ENCODE measurements at places on chromosomes 11 and 22. TPM values are rescaled to one million over a fixed set of nuclear protein-coding genes. Genes with fewer than 3 reads are reported as not detected.

Gene P2RX6
- total RNA-seq, result 0.45 TPM

Gene PTPN5
- 0.07 TPM for total RNA-seq

Gene CXCR5
- total RNA-seq, result 0.07 TPM

Gene AHNAK
- total RNA-seq, result 305 TPM

Gene NCAM1
- 17.4 TPM for total RNA-seq

DNA sequence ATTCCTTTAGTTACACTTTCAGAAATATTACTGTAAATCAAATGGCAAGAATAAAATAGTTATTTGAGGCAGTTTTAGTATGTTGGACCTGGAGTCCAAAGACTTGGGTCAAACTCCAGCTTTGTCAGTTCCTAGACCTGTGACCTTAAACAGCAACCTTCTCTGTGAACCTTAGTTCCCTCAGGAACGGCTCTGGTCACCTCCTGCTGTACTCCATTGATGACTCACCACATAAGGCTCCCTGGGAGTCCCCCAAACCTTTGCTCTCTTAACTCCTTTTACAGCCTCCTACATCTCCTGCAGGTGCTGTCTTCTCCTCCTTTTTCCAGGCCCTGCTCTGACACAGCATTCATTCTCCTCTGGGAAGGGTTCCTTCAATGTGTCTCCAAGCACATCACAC lies 29.1 kb downstream of the LIMK2 start:
- peak; percentile 30 for DNase-seq
- no peak overlapping the region for H3K4me3 ChIP-seq
- peaks cover 54% of the 10 kb centered on the region for H3K4me1 ChIP-seq
- H3K27ac ChIP-seq, result peak overlapping the region; percentile 99

GRCh38 chr11:130715085-130715876 lies 201.0 kb downstream of the SNX19 start:
- DNase-seq, result no peak
- H3K27ac ChIP-seq, result no peak overlapping the region
- H3K4me1 ChIP-seq, result peaks cover 23% of the 10 kb centered on the region
- H3K27me3 ChIP-seq, result no peaks in the 10 kb centered on the region
- no peaks in the 10 kb centered on the region for H3K36me3 ChIP-seq

DNA sequence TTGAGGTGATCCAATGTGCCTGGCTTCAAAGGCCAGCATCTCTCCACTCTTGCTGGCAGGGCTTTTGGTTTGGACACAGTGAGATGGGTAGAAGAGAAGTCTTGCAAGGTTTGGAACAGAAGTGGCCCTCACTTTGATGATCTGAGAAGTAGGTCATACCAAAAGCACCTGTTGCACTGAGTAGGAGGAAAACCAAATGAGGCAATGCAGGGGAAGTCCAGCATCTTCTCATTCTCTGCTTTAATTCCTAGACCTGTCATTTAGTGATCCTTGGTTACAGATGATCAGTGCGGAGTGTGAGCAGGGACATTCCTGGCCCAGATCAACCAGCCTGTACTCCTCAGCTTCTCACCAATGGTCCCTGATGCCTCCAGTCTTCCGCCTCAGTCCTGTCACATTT lies 990.5 kb downstream of the OPCML start:
- DNase-seq, result no peak
- no peak overlapping the region for H3K27ac ChIP-seq
- H3K36me3 ChIP-seq, result no peaks in the 10 kb centered on the region
- no peaks in the 10 kb centered on the region for H3K4me1 ChIP-seq
- no peak overlapping the region for H3K4me3 ChIP-seq

- no peak overlapping the region for H3K27ac ChIP-seq
- no peaks in the 10 kb centered on the region for H3K36me3 ChIP-seq
- H3K4me1 ChIP-seq, result no peaks in the 10 kb centered on the region
- no peak for DNase-seq
- H3K4me3 ChIP-seq, result no peak overlapping the region
These were observed 100.0 kb downstream of the PAX6 start for GRCh38 chr11:31711137-31711536.

GRCh38 chr22:19959587-19960490 lies 18.2 kb upstream of the TXNRD2 start:
- H3K27me3 ChIP-seq, result no peaks in the 10 kb centered on the region
- no peak overlapping the region for H3K4me3 ChIP-seq
- peaks cover 27% of the 10 kb centered on the region for H3K4me1 ChIP-seq
- H3K36me3 ChIP-seq, result no peaks in the 10 kb centered on the region

DNA sequence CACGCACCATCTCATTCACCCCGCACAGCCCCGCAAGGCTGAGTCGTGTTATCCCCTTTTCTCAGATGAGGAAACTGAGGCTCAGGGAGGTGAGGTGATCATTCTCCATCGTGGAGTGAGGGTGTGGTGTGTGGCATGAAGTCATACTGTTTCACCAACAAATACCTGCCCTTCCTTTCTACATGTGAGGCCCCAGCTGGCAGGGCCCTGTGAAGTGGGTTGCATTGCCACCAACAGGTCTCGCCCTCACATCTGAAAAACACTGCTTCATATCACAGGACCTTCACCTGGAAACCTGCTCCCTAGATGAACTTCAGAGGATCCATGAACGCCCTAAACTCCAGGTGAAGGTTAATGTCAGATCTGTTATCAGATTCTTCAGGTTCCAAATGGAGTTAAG lies 4.3 kb downstream of the SSTR3 start:
- H3K27me3 ChIP-seq, result peaks cover 8% of the 10 kb centered on the region
- no peaks in the 10 kb centered on the region for H3K4me1 ChIP-seq
- no peaks in the 10 kb centered on the region for H3K36me3 ChIP-seq

GRCh38 chr11:45621588-45621987 lies 43.8 kb downstream of the CHST1 start:
- no peak for DNase-seq
- H3K27ac ChIP-seq, result no peak overlapping the region
- H3K4me1 ChIP-seq, result no peaks in the 10 kb centered on the region
- H3K27me3 ChIP-seq, result no peaks in the 10 kb centered on the region
- H3K4me3 ChIP-seq, result no peak overlapping the region
- H3K36me3 ChIP-seq, result no peaks in the 10 kb centered on the region

- H3K36me3 ChIP-seq, result no peaks in the 10 kb centered on the region
- peak; percentile 71 for DNase-seq
- no peak overlapping the region for H3K27ac ChIP-seq
- peaks cover 18% of the 10 kb centered on the region for H3K4me1 ChIP-seq
These were observed 15.2 kb downstream of the MB start for GRCh38 chr22:35601743-35602615.

- H3K4me3 ChIP-seq, result peak overlapping the region; percentile 69
- H3K36me3 ChIP-seq, result peaks cover 7% of the 10 kb centered on the region
These were observed 1.6 kb downstream of the FADS1 start for GRCh38 chr11:61814958-61815789.

DNA sequence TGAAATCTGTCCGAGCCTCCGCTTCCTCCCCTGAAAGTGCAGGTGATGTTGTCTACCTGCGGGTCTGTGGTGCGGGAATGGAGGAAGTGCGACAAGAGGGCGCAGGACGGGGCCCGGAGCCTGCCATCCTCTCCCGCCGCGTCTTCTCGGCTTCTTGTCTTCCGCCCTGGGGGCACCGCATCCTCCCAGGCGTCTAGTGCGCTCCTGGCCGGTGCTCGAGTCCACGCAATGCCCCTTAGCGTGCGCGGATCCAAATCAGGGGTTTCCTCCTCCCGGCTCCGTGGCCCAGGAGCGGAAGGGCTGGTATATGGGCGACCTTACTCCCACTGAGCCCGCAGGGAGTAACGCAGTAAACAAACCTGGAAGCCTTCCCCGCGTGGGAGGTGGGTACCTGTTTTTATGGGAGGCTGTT lies 405 bp downstream of the SFI1 start:
- no peak for DNase-seq
- no peaks in the 10 kb centered on the region for H3K36me3 ChIP-seq
- peak overlapping the region; percentile 50 for H3K27ac ChIP-seq
- peak overlapping the region; percentile 79 for H3K4me3 ChIP-seq

GRCh38 chr11:134072844-134073243 lies 4.0 kb downstream of the JAM3 start:
- H3K4me3 ChIP-seq, result no peak overlapping the region
- H3K27ac ChIP-seq, result no peak overlapping the region
- no peak for DNase-seq
- H3K27me3 ChIP-seq, result no peaks in the 10 kb centered on the region
- no peaks in the 10 kb centered on the region for H3K36me3 ChIP-seq

DNA sequence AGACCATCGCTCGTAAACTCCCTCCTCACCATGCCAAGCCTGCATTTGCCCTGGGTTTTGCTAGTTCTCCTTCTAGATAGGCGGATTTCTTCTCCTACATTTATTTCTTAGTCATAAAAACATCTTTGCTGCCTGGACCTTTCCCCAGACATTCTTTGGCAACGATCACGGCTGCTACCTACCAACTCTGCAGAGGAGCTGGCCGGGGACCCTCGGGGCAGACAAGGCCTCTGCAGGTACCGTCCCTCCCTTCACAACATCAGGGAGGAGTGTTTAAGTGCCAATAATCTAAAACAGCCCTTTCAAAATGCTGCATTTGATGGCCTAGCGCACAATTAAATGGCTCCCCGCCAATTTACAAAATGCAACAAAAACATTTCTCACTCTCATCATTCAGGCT lies 34.4 kb downstream of the BRD1 start:
- H3K36me3 ChIP-seq, result peaks cover 37% of the 10 kb centered on the region
- peak; percentile 23 for DNase-seq
- H3K27me3 ChIP-seq, result no peaks in the 10 kb centered on the region
- H3K27ac ChIP-seq, result no peak overlapping the region
- no peak overlapping the region for H3K4me3 ChIP-seq

DNA sequence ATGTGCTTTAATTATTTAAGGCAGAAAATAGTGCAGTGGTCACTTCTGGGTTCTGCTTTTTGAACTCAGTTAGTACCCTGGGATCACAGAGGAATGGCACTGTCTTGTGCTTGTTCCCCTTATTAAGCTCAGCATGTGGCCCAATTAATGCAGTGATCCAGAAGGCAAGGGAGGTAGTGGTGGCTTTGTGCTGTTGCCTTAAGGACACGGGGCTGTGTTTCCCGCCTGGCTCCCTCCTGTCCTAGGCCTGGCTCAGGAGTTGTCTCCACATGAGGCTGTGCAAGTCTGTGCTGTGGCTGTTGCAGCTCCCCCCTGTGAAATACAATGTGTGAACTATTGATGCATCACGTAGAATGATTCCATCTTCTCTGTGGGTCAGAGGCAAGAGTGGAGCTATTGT lies 49.2 kb upstream of the CABP7 start:
- no peak for DNase-seq
- no peaks in the 10 kb centered on the region for H3K27me3 ChIP-seq
- peaks cover 62% of the 10 kb centered on the region for H3K36me3 ChIP-seq
- H3K4me3 ChIP-seq, result no peak overlapping the region
- no peaks in the 10 kb centered on the region for H3K4me1 ChIP-seq

DNA sequence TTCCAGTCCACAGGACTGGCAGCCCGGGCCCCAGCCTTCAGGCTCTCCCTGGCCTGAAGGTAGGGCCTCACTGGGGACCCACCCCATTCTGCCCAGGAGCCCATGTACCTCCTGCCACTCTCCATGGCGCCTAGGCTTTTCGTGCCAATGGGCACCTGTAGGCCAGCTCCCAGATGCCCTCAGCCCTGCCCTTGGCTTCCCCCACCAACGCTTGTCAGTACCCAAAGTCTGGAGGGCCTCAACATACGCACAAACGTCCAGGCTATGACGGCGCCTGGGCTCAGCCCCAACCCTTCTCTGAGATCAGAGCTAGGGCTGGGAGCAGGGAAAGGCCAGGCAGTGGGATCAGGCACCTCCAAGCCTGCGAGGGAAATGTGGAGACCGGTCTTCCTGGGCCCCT lies 816.9 kb upstream of the LUZP2 start:
- no peaks in the 10 kb centered on the region for H3K27me3 ChIP-seq
- no peak overlapping the region for H3K27ac ChIP-seq
- H3K4me3 ChIP-seq, result no peak overlapping the region
- H3K4me1 ChIP-seq, result no peaks in the 10 kb centered on the region
- no peak for DNase-seq

GRCh38 chr11:8566613-8567210 lies 27.3 kb downstream of the STK33 start:
- peaks cover 7% of the 10 kb centered on the region for H3K4me1 ChIP-seq
- no peaks in the 10 kb centered on the region for H3K27me3 ChIP-seq
- peak; percentile 22 for DNase-seq
- no peak overlapping the region for H3K27ac ChIP-seq

- peaks cover 17% of the 10 kb centered on the region for H3K4me1 ChIP-seq
- peaks cover 15% of the 10 kb centered on the region for H3K36me3 ChIP-seq
- H3K4me3 ChIP-seq, result no peak overlapping the region
- peak; percentile 41 for DNase-seq
These were observed 9.0 kb upstream of the DLAT start for GRCh38 chr11:112016088-112016764.

DNA sequence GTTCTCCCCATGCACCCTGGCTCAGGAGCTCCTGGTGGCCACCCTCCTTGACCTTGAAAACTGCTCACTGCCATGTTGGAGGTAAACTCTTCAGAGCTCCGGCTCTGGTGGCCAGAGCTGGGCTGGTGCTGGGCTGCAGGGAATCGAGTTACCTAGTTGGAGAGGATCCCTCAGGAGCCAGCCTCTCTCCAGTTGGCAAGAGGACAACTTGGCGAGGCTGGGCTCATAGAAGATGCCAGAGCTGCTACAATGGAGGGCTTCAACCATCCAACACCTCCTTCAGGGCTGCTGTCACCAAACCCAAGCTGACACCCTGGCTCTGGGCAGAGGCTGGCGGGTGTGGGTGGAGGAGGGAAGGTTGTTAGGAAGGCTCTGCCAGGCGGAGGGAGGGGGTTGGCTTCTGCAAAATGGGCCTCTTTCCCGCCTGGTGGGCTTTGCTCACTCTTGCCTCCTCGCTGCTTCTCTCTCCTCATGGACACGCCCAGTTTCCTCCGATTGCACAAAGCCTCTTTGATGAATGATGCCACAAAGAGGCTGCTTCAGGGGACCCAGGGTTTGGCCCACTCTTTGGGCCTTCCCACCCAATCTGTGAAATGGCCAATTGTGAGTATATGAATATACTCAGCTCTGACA lies 53.1 kb downstream of the THAP12 start:
- no peak overlapping the region for H3K4me3 ChIP-seq
- H3K27me3 ChIP-seq, result peaks cover 11% of the 10 kb centered on the region
- H3K4me1 ChIP-seq, result no peaks in the 10 kb centered on the region
- no peak overlapping the region for H3K27ac ChIP-seq
- DNase-seq, result no peak

DNA sequence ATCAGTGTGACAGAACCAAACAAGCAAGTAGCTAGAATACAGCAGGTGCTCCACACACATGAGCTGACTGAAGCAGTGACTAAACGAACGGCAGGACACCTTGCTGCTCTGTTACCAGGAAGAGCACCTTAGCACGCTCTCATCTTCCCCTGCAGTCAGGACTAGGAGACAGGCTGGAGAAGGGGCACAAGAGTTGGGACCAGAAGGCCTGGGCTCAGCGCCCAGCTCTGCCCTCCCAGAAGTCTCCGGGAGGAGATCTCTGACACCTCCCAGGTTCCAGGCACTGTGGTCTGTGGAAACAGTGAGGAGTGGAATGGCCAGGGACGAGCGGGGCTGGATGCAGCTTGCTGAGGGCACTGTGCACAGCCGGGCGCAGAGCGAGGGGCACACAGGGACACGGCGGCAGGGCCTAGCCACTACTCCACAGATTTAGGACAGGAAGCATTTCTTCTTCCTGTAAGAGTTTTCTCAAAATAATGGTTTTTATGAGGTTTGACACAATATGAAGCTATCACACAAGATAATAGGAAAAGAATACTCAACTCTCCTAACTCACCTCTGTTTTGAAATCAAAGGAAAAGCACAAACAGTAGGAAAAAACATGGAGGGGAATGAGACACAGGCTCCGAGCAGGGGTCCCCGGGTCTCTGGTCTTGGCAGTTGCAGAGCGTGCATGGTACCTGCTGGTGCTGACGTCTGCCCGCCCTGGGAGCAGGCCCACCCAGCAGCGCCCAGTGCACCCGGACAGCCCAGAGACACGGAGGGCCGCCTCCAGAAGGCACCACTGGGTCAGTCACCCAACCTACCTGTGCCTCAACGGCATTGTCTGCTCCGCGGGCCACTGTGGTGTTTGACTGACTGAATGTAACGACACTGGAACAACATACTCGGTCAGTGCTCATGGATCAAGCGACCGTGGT lies 67.6 kb downstream of the NCAPD3 start:
- H3K27me3 ChIP-seq, result no peaks in the 10 kb centered on the region
- no peaks in the 10 kb centered on the region for H3K4me1 ChIP-seq
- no peak overlapping the region for H3K27ac ChIP-seq
- peaks cover 23% of the 10 kb centered on the region for H3K36me3 ChIP-seq
- no peak overlapping the region for H3K4me3 ChIP-seq

Data from astrocyte (in vitro differentiated cells and primary cell).